ENCODE measurements at places on chromosomes 2 and 18. TPM values are rescaled to one million over a fixed set of nuclear protein-coding genes. Genes with fewer than 3 reads are reported as not detected.

Gene ALPP
- total RNA-seq: not detected

Gene MOGAT1
- total RNA-seq: not detected

Gene SNTG2
- not detected for total RNA-seq

Gene RNF125
- total RNA-seq: 1.7 TPM

Gene BCL11A
- 7.2 TPM for total RNA-seq

Gene DCC
- total RNA-seq: not detected

Gene ATOH8
- not detected for total RNA-seq

Gene TMEM37
- not detected for total RNA-seq

Gene KCNIP3
- total RNA-seq: 6.4 TPM

Gene PJVK
- total RNA-seq: 2.0 TPM

Gene TUBB8B
- total RNA-seq: 0.67 TPM

Gene AUP1
- 138 TPM for total RNA-seq

Gene FASTKD2
- 40.2 TPM for total RNA-seq

Gene POTEC
- not detected for total RNA-seq

Gene POMC
- 0.39 TPM for total RNA-seq

Gene OLA1
- total RNA-seq: 161 TPM

Gene LONRF2
- total RNA-seq: not detected

Gene SPR
- 28.2 TPM for total RNA-seq

Gene HAAO
- total RNA-seq: 0.48 TPM

Gene RPRM
- total RNA-seq: not detected

Gene B4GALT6
- 8.3 TPM for total RNA-seq

Gene CNDP1
- not detected for total RNA-seq

All from foreskin keratinocyte (primary cell).